Central memory CD4-positive, alpha-beta T cell (primary cell): ENCODE measurements at places on chromosomes 5 and 9.

- DNase-seq: no peak
These were observed 92.1 kb downstream of the NR3C1 start for GRCh38 chr5:143311428-143311827.

- no peak for DNase-seq
These were observed 705 bp downstream of the SEPTIN8 start for GRCh38 chr5:132776131-132776937.

DNA sequence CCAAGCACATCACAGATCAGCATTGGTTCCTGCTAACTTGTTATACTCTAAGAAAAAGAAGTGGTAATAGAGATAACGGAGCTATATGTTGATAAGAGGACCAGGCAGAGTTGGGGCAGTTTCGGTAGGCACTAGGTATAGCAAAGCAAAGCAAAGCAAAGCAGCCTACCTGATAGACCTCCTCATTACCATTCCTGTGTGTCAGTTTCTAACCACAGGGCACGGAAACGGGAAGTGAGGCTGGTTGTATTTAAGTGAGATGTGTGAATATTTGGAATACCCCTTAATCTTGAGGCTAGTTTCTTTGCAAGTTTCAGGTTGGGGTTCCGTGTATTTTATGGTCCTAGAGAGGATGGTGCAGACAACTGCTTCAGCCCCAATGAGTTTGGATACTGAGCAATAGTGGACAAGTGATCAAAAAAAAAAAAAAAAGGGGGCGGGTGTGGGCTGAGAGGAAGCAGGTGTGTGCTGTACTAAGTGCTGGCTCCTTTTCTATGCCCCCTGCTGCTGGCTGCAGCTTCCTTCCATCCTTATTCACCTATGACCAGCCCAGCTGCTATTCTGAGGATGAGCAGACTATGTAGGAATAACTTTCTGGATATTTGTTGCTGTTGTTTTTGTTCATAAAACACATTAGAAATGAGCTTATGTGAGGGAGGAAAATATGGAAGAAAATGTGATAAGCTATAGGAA is 183.3 kb downstream of the SH3GL2 start:
- no peak for DNase-seq

- DNase-seq: no peak
These were observed 67.0 kb downstream of the NDFIP1 start for GRCh38 chr5:142175461-142176142.

GRCh38 chr5:150320044-150320613 is 17.4 kb upstream of the ARSI start:
- no peak for DNase-seq

- DNase-seq: peak; percentile 56
These were observed 757 bp downstream of the CDC26 start for GRCh38 chr9:113274474-113275156.

- no peak for DNase-seq
These were observed 29.1 kb upstream of the DUSP1 start for GRCh38 chr5:172800088-172800551.

GRCh38 chr5:14261235-14261634 is 118.1 kb downstream of the TRIO start:
- no peak for DNase-seq
